Spinal cord (tissue), 10 donors: ENCODE measurements at places on chromosomes 1 and 21. TPM values are rescaled to one million over a fixed set of nuclear protein-coding genes. Genes with fewer than 3 reads are reported as not detected.

The KRTAP15-1 gene
- polyA plus RNA-seq: not detected

The PARK7 gene
- polyA plus RNA-seq: 428 TPM

The ITLN2 gene
- 0.21 TPM for polyA plus RNA-seq

The B3GALT2 gene
- 25.8 TPM for polyA plus RNA-seq

The CIART gene
- 11.0 TPM for polyA plus RNA-seq

The SRM gene
- 123 TPM for polyA plus RNA-seq

The SGIP1 gene
- 53.6 TPM for polyA plus RNA-seq

The PLCH2 gene
- polyA plus RNA-seq: 19.0 TPM

The SPRR2E gene
- polyA plus RNA-seq: not detected

The TMEM51 gene
- polyA plus RNA-seq: 11.3 TPM

The LINGO4 gene
- polyA plus RNA-seq: 1.0 TPM

The RGS16 gene
- polyA plus RNA-seq: 15.0 TPM

The NR1I3 gene
- 5.9 TPM for polyA plus RNA-seq

The AJAP1 gene
- 27.3 TPM for polyA plus RNA-seq

The MRPS14 gene
- 42.6 TPM for polyA plus RNA-seq

The HHIPL2 gene
- polyA plus RNA-seq: 1.0 TPM

The OVAAL gene
- not detected for polyA plus RNA-seq

The CALML6 gene
- 1.5 TPM for polyA plus RNA-seq

The FTCD gene
- 5.3 TPM for polyA plus RNA-seq

The CFHR2 gene
- polyA plus RNA-seq: not detected

The KRTAP12-1 gene
- polyA plus RNA-seq: not detected

The DMRTA2 gene
- 0.05 TPM for polyA plus RNA-seq

The OR10Z1 gene
- 0.08 TPM for polyA plus RNA-seq

The RBP7 gene
- polyA plus RNA-seq: 1.9 TPM

The PLA2G2E gene
- polyA plus RNA-seq: not detected

The ZYG11A gene
- polyA plus RNA-seq: 0.06 TPM

The KPNA6 gene
- polyA plus RNA-seq: 29.6 TPM

The HMCN1 gene
- polyA plus RNA-seq: 10.6 TPM

The C1orf56 gene
- polyA plus RNA-seq: 13.7 TPM

The ADAMTS4 gene
- polyA plus RNA-seq: 46.3 TPM

The HDAC1 gene
- polyA plus RNA-seq: 79.3 TPM

The RPS27 gene
- 1,570 TPM for polyA plus RNA-seq

The PLA2G4A gene
- 5.2 TPM for polyA plus RNA-seq

The CLCC1 gene
- polyA plus RNA-seq: 50.8 TPM

The TRPM2 gene
- polyA plus RNA-seq: 21.4 TPM

The OR2T33 gene
- 0.41 TPM for polyA plus RNA-seq

The ALDH4A1 gene
- 31.2 TPM for polyA plus RNA-seq

The EPHB2 gene
- 44.4 TPM for polyA plus RNA-seq

The FCGR3B gene
- polyA plus RNA-seq: 0.53 TPM

The PAX7 gene
- polyA plus RNA-seq: 6.1 TPM

The TCHHL1 gene
- not detected for polyA plus RNA-seq
